SW 1271 (cell line): ENCODE measurements at places on chromosomes 2 and 18.

- DNase-seq, result no peak
These were observed 346.9 kb downstream of the MYCN start for GRCh38 chr2:16287281-16287680.

GRCh38 chr2:172734711-172735581 lies 699 bp upstream of the RAPGEF4 start:
- no peak for DNase-seq

DNA sequence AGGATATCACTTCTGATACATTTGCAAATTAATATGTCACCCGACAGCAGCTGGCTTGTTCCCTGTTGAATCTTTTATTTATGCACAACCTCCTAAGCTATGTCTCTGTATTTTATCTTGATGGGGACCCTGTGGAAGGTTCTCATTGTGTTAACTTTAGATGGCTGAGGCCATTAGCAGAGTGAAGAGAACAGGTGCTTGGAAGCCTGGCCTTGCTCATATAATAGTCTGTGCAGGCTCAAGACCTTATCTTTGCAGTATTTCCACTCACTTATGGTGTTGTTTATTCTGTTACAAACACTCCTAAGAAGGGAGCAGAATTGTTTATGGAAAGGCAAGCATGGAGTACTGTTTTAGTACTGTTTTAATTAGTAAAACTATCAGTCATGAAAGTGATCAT lies 107.6 kb downstream of the SETBP1 start:
- no peak for DNase-seq

- DNase-seq, result no peak
These were observed 14.8 kb upstream of the DSC2 start for GRCh38 chr18:31116853-31117595.

DNA sequence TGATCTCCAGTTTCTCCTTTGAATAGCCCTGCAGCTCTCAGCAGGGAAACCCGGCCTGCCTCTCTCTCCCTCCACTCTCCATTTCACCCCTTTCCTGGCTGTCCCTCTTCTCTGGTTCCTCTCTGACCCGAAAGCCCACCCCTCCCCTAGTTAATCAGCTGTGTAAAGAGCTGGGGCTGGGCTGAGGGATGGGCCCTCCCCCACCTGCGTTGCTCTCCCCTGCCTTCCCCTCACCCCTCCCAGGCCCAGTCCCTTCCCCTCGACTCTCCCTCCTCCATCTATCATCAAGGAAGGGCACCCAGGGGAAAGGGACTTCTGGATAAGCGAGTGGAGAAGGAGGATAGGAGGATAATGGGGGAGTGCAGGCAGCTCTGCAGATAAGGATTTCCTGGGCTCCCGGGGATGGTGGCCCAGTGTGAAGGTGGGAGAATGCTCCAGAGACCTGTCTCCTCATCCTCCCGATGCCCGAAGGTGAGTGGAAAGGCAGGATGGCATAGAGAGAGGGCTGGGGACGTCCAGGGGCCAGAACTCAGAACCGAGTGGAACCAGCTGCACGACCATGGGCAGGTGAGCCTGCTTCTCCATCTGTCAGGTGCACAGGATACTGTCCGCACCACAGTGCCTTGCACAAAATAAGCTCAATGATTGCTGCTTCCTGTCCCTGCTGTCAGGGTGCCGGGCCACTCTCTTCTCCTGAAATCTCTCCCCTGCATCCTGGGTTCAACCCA lies 12.0 kb downstream of the SLC30A3 start:
- DNase-seq, result no peak

- no peak for DNase-seq
These were observed 133.0 kb downstream of the FSHR start for GRCh38 chr2:49021271-49021670.

- DNase-seq, result no peak
These were observed 2.0 kb downstream of the ESPNL start for GRCh38 chr2:238101891-238102841.

DNA sequence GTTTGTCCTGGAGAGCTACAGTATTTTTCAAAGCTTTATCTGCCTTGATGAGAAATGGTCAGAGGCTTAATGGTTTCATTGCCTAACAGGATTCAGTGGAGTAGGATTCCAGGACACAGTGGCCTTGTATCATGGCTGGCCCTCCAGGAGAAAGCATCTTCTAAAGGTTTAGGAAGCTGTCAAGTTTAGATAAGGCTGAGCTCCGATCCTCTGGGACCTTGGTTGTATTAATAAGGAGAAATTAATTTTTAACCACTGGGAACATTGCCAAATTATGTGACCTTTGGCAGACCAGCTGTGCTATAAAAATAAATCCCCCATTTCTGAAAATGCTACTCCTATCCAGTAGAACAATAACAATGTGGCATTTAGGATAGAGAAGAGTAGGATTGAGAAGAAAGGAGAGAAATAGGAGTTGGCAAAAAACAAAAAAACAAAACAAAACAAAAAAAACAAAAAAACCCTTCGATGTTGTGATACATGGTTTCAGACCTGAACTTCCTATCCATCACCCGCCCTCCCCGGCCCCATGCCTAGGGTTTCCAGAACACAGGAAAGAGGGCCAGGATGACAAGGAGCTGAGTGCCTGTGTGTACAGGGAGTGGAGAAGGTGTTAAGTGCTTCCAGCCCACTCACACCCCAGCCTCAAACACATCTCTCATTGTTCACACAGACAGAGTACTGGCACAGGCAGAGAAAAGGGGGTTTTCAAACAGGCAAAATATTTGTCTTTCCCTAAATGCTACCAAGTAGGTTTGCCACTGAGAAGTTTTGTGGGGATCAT lies 6.3 kb downstream of the NRP2 start:
- DNase-seq, result no peak

DNA sequence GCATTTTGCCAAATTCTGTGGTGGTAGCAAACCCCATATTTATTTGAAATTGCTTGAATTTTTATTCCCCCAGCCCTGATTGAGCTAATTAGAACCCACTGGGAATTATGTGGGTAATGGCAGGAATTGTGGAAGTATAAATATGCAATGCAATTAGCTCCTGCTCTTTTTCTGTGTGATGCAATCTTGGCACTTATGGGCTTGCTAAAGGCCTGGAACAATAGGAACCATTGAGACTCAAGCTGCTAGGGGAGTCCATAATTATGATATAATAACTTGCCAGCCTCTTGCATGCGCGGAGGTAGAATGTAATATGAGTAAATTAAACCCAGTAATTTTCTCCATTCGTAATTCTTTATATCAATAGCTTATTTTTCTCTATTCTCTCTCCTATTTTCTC lies 267.6 kb upstream of the THSD7B start:
- no peak for DNase-seq

DNA sequence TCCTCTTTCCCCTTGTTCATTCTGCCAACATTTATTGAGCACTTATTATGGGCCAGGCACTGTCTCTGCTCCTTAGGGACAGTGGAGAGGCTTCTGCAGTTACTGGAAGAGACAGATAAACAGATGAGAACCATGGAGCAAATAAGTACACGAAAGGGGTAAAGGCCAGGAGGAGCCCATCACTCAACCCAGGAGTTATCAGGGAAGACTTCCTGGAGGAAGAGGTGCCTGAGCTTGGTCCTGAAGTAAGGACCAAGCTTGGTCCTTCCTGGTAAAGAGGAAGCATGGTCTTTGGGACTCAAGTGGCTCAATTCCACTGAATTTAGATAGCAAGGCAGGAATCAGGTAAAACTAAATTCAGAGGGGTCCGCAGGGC lies 1.7 kb downstream of the ACTG2 start:
- DNase-seq, result no peak

- no peak for DNase-seq
These were observed 276.8 kb upstream of the EPAS1 start for GRCh38 chr2:46020416-46020815.

GRCh38 chr2:166926657-166927056 lies 38.4 kb downstream of the XIRP2 start:
- no peak for DNase-seq

DNA sequence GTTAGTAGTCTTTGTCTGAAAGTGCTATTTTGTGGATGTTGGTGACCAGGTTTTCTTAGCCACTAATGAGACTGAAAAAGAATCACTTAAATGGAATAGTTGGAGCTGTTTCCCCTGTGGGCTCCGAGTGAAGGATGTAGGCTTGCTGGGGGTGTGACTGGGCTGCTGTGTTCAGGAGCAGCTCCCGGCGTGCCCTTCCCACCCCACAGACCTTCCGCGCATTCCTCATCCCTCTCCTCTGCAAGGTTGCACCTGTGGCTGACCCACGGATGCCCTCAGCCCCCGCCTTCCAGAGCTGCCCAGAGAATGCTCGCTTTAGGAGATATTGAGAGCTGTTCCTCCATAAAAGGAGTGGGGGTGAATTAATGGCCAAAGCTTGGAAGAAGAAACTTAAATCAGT lies 174.3 kb downstream of the LDLRAD4 start:
- DNase-seq, result no peak

GRCh38 chr18:10997885-10998284 lies 151.5 kb downstream of the PIEZO2 start:
- no peak for DNase-seq

- no peak for DNase-seq
These were observed 266.6 kb upstream of the TANK start for GRCh38 chr2:160893581-160893980.

DNA sequence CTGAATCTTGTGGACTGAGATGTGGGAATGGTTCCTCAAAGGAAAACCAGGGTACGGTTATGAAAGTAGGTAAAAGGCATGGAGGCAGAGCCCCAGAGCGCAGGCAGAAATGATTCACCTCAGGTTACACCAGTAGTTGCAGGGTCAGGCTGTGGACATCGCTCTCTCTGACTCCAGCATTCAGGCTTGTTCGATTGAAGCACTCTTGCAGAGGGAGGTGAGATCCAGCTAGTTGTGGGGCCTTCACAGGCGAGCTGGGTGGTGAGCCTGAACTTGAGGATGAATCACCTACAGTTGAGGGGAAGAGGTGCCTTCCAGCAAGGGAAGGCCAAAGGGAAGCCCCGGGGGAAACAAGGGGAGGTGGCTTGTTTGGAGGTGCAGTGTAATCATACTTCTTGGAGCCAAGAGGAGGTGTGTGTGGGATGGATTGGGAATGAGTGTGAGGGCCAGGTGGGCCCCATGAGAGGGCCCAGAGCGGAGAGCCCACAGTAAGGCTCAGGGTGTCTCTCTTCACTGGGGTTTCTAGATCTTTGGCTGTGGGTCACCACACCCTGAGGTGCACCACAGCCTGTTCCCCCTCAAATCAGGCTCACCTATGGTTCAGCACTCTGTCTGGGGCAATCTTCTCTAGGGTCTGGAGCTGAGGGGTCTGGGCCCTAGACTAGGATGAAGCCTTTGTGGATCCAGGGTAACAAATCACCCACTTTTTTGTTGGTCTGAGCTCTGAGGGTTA lies 48.5 kb upstream of the MCFD2 start:
- no peak for DNase-seq

DNA sequence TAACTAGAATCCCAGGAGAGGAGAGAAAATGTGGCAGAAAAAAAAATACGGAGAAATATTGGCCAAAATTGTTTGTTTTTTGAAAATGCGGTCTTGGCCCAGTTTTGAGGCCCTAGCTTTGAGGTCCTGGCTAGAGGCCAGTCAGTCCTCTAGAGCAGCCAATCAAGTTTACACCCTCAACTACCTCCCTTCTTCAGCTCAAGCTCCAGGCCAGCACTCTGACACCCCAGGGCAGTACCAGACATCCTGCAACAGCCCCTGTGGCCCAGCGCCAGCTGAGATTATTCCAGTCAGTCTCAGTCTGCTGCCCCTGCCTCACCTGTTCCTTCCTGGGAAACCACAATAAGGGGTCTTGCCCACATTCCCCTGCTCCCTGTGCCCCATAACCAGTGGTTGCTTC lies 107.7 kb downstream of the UGGT1 start:
- DNase-seq, result no peak

GRCh38 chr2:216733046-216733445 lies 37.7 kb upstream of the IGFBP5 start:
- DNase-seq, result no peak

DNA sequence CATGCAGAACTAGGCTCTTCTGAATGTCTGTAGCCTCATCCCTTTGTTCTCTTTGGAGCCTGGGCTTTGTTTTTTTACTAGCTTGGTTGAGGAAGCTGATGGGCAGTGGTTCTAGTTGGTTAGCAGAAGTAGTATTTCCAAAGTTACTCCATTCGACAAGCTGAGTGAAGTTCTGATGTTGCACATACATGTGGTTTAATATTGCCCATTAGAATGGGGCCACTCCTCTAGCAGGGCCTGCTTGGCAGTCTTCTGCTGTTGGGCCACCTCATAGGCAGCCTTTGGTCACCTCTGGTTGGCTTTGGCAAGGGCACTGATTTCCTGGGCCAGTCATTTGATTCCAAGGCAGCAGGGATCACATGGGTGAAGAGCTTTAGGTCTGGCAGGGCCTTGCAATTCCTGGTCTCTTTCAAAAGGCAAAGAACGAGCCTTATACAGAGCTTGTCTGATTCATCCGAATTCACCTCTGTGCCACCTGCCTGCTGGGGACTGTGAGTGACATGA lies 2.5 kb downstream of the RPIA start:
- DNase-seq, result no peak
